NCI-H2171 (cell line): ENCODE measurements at places on chromosomes 4 and X.

GRCh38 chr4:77183777-77184420, 26.9 kb downstream of the CCNG2 start:
- DNase-seq: no peak

- no peak for DNase-seq
These were observed 301.9 kb upstream of the ARSJ start for GRCh38 chr4:114281164-114281960.

GRCh38 chr4:40856277-40856839, 106.6 kb downstream of the NSUN7 start:
- DNase-seq: no peak

DNA sequence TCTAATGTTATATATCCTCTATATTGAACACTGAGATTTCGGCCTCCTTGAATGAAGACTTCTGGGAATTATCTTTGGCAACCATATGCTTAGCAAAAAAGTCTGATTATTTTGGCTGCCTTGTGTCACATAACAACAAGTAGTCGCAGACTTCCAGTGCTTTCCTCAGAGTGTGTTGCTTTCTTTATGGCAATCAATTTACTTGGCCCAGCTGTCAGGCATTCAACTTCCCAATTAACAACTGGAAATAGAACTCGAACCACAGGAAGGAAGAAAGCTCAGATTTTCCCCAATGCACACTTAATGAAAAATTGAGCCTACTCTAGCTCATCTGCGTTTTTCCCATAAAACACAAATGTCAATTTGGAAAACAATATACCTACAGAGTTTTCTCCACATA, 71.6 kb downstream of the ZNF827 start:
- DNase-seq: no peak

DNA sequence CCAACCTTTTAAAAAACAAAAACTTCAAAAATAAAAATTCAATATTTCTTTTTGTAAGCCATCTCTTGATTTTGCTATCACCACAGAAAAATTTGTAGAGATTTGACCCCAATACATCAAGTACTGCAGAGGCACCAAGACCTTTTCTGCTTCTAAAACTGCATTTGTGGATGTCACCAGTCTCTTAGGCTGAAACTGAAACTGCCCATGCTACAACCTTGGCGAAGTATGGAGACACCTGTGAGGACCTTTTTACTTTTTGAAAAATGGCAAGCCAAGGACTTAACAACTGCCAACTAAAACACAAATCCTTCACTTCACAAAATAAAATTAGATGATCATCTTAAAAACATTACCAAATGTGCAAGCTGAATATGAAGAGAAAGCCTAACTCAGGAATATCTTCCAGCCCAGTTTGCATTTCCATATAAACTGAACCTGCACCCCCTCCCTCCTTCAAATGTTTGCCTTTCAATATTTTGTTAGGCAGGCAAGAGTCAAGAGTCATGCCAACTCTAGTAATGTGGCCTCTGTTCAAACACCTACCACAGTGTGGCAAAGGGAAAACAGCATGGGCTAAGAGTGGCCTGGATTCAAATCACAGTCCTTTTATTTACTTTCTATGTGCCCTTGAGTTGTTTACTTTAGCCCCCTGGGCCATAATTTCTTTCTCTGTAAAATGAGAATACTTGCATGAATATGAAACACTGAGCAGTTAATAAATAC, 389.4 kb downstream of the OPHN1 start:
- DNase-seq: no peak
